Cardiac muscle cell (in vitro differentiated cells and primary cell): ENCODE measurements at places on chromosomes 11 and 22. TPM values are rescaled to one million over a fixed set of nuclear protein-coding genes. Genes with fewer than 3 reads are reported as not detected.

The C11orf86 gene
- total RNA-seq = not detected in 2 replicates

The TNNI2 gene
- 1.8 and 3.9 TPM in 2 replicates for total RNA-seq

The ANGPTL5 gene
- total RNA-seq = not detected in 2 replicates

The CCDC87 gene
- total RNA-seq = 2.7 and 3.9 TPM in 2 replicates

DNA sequence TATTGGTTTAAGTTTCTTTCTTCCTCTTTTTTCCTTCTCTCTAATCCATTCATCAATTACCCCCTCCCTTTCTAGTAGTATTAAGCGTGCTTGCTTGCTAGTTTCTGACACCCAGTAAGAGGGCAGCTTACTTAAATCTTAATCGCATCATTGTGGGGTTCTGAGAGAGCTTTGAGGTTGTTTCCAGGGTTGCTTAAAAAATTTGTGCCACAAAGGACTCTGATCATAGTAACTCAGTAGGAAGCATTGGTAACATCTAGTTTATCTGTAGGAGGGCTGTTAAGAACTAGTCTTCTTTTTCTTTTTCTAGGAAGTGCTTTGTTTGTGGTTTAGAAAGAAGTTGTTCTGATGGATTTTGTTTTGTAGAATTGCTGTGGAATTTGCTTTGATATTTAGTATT lies 45.3 kb downstream of the TMEM135 start:
- no peak for DNase-seq

The ABCC8 gene
- total RNA-seq = 1.6 and 5.3 TPM in 2 replicates

DNA sequence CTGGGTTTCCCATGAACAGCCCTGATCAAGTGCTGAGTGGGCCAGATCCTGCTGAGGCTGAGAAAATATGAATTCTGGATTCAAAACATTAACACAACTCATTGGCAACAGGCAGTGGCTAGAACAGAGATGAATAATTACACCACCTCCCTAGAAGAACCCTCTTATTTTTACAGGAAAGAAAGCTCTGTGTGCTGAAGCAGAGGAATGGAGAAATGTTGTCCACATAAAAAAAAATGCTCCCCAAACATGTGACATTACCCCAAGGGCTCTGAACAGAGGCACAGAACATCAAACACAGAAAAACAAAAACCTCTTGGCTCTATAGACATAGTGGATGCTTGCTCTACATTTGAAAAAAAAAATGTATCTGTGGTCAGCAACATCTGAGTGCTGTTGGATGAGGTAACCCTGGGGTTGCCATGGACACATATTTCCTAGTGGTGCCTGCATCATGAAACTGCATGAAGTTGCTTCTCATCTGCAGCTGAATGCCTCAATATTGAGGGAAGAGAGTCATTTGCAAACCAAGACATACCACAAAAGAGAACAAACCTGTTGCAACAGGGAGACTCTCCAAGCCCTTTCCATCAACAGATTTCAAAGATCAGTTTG lies 98.8 kb downstream of the SNX19 start:
- peak; percentile 70 for DNase-seq

DNA sequence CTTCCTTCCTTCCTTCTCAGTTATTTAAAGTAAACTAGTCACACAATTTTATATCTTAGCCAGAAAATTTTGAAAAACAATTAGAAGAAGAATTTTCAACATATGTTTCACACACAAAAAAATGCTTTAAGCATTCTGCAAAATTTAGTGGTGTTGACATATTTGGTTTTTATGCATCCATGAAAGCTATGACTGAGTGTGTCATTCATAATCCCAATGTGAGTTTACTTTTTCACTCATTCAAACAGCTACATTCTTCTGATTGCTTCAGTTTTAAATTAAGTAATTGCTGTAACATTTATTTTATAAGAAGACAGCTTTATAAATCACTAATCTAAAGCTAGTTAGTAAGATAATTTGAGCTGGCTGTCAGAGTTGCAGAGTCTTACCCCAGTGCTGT lies 453.5 kb downstream of the LRRC4C start:
- DNase-seq = no peak

DNA sequence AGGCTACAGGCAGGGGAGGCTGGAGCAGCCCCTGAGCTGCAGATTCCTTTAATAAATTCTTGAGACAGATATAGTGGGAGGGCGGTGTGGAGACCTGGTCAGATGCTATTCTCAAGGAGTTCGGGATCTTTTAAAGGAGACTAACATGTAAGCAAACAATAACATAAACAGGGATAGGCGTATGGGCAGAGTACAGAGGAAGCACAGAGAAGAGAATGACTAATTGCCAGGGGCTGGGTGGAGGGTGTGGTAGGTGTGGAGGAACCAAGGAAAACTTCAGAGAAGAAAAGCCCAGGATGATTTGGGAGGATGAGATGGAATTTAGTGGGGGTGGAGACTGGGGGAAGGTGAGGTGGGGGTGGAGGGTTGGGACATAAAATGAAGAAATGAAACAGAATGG lies 9.7 kb upstream of the HEPHL1 start:
- DNase-seq = no peak

- no peak for DNase-seq
Measured at GRCh38 chr11:18615628-18616392, 16.2 kb downstream of the MISFA start.

The CLTCL1 gene
- 7.2 and 12.2 TPM in 2 replicates for total RNA-seq

GRCh38 chr11:74696939-74697675 lies 34.1 kb downstream of the CHRDL2 start:
- peak; percentile 42 for DNase-seq

DNA sequence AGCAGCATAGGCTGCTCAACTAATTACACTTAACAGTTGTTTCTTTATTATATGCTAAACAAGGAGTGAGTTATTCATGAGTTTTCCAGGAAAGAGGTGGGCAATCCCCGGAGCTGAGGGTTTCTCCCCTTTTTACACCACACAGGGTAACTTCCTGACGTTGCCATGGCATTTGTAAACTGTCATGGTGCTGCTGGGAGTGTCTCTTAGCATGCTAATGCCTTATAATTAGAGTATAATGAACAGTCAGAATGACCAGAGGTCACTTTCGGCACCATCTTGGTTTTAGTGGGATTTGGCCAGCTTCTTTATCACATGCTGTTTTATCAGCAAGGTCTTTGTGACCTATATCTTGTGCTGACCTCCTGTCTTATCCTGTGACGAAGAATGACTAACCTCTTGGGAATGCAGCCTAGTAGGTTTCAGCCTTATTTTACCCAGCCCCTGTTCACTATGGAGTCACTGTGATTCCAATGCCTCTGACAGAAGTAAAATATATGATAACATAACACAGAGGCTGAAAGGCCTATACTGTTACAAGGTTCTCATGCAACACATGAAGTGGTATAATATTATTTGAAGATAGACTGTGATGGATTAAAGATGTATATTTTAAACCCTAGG lies 41.3 kb upstream of the RDX start:
- no peak for DNase-seq

The OR10AG1 gene
- not detected in 2 replicates for total RNA-seq

- DNase-seq = no peak
Measured at GRCh38 chr11:9377036-9377435, 7.4 kb upstream of the IPO7 start.

GRCh38 chr22:21921729-21922128 lies 30.9 kb downstream of the PPM1F start:
- no peak for DNase-seq

- no peak for DNase-seq
Measured at GRCh38 chr22:26342745-26343410, 86.2 kb upstream of the ASPHD2 start.

GRCh38 chr11:10155793-10156490 lies 138.1 kb downstream of the SBF2 start:
- DNase-seq = peak; percentile 2

The TOM1 gene
- total RNA-seq = 66.3 and 107 TPM in 2 replicates

GRCh38 chr22:31942091-31942490 lies 2.2 kb upstream of the YWHAH start:
- no peak for DNase-seq

DNA sequence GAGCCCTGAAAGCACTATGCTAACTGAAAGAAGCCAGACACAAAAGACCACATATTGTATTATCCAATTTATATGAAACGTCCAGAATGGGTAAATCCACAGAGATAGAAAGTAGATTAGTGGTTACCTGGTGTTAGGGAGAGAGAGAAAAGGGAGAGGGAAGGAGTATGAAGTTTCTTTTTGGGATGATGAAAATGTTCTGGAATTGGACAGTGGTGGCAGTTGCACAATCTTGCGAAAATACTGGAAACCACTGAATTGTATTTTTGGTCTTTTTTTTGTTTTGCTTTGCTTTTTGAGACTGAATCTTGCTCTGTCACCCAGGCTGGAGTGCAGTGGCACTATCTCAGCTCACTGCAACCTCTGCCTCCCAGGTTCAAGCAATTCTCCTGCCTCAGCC lies 63.5 kb downstream of the MRTFA start:
- peak; percentile 52 for DNase-seq

GRCh38 chr11:32792948-32793475 lies 1.4 kb downstream of the CCDC73 start:
- peak; percentile 47 for DNase-seq

The TSGA10IP gene
- 1.0 TPM in 1 of 2 replicates, not detected in the other for total RNA-seq

DNA sequence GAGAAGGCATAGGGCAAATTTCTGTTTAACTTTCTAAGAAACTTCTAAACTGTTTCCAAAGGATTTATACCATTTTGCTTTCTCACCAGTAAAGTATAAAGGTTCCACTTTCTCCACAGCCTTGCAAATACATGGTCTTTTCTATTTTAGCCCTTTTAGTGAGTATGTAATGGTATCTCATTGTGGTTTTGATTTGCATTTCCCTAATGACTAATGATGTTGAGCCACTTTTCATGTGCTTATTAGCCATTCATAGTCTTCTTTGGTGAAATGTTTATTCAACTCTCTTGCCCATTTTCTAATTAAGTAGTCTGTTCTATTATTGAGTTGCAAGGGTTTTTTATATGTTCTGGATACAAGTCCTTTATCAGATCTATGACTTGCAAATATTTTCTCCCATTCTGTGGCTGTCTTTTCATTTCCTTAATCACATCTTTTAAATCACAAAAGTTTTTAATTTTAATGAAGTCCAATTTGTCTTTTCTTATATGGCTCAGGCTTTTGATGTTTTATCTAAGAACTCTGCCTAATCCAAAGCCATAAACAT lies 83.8 kb upstream of the KCNQ1OT1 start:
- DNase-seq = no peak

GRCh38 chr22:29270475-29271271 lies 2.6 kb downstream of the EWSR1 start:
- no peak for DNase-seq

- DNase-seq = peak; percentile 28
Measured at GRCh38 chr22:43449205-43449830, 37.5 kb downstream of the MPPED1 start.

DNA sequence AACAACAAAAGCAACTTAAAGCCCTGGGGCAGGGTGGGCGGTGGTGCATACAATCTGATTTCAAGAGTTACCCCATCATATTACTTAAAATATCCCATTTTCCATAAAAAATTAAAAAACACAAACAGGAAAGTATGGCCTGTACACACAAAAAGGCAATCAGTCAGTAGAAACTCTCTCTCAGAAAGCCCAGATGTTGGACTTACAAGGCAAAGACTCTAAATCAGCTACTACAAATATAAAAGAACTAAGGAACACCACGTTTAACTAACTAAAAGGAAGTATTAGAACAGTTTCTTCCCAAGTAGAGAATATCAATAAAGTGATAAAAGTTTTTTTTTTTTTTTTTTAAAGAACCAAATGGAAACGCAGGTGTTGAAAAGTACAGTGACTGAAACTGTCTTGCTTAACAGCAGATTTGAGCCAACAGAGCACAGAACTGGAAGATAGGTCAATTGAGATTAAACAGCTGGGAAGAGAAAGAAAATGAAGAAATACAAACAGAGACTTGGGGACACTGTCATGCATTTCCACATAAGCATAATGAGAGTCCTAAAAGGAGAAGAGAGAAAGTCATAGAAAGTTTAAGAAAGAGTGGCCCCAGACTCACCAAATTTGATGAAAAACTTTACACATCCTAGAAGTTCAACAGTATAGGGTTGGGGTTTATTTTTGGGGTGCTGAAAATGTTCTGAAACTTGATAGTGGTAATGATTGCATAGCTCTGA lies 8.6 kb downstream of the SC5D start:
- DNase-seq = peak; percentile 38

The TIGD3 gene
- total RNA-seq = 1.7 and 2.9 TPM in 2 replicates

The OR8G1 gene
- not detected in 2 replicates for total RNA-seq

The MB gene
- 952 and 1,065 TPM in 2 replicates for total RNA-seq

DNA sequence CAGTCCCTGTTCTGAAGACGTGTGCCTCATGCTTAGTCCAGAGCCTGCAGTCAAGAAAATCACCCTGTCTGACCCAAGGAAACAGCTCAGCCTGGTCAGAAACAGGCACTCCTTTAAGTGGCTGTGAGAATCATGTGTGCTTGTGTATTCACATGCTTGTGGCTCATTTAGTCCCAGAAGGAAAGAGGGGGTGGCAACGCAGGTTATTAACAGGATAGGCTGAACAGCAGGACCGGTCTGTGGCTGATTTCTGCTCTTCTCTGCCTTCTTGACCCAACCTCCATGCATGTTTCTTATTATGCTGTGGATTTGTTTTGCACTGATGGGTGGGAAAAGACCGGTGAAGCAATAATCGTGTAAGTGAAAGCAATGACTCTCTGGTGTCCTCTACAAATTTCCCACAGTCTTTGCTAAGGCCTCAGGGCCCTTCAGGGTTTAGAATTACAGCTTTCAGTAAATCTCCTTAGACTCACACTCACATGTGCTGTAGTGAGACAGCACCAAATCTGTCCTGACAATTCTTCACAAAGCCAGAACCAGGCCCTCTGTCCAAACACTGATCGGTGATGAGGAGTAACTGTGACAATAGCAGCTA lies 288.1 kb downstream of the ETS1 start:
- no peak for DNase-seq
